Caki2 (cell line): ENCODE measurements at places on chromosomes 6 and 20.

DNA sequence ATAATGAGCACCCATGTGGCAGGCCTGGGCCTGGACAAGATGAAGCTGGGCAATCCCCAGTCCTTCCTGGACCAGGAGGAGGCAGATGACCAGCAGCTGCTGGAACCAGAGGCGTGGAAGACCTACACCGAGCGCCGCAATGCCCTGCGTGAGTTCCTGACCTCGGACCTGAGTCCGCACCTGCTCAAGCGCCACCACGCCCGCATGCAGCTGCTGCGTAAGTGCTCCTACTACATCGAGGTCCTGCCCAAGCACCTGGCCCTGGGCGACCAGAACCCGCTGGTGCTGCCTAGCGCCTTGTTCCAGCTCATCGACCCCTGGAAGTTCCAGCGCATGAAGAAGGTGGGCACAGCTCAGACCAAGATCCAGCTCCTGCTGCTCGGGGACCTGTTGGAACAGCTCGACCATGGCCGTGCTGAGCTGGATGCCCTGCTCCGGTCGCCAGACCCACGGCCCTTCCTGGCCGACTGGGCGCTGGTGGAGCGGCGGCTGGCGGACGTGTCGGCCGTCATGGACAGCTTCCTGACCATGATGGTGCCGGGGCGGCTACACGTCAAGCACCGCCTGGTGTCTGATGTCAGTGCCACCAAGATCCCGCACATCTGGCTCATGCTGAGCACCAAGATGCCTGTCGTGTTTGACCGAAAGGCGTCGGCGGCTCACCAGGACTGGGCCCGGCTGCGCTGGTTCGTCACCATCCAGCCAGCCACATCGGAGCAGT is 1.9 kb downstream of the FNDC11 start:
- DNase-seq: no peak

- DNase-seq: no peak
Measured at GRCh38 chr20:47768016-47768824, 17.1 kb downstream of the SULF2 start.

GRCh38 chr20:4563534-4563933 is 158.2 kb upstream of the PRND start:
- DNase-seq: peak; percentile 45

DNA sequence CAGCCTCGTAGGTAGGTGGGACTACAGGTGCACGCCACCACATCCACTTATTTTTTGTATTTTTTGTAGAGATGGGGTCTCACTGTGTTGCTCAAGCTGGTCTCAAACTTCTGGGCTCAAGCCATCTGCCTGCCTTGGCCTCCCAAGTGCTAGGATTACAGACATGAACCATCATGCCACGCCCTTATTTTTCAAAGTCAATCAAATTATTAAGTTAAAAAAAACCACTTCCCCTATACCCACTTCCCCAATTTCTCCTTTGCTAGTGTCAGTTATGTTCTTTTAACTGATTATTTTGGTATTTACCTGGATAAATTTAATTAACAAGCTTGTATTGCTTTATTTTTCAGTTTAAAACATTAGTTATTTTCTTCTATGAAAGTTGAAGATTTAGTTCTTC is 49.6 kb downstream of the RIOK1 start:
- DNase-seq: no peak

GRCh38 chr20:43525021-43525420 is 17.5 kb downstream of the L3MBTL1 start:
- DNase-seq: no peak

GRCh38 chr20:62900692-62901584 is 25.4 kb downstream of the DIDO1 start:
- peak; percentile 31 for DNase-seq

DNA sequence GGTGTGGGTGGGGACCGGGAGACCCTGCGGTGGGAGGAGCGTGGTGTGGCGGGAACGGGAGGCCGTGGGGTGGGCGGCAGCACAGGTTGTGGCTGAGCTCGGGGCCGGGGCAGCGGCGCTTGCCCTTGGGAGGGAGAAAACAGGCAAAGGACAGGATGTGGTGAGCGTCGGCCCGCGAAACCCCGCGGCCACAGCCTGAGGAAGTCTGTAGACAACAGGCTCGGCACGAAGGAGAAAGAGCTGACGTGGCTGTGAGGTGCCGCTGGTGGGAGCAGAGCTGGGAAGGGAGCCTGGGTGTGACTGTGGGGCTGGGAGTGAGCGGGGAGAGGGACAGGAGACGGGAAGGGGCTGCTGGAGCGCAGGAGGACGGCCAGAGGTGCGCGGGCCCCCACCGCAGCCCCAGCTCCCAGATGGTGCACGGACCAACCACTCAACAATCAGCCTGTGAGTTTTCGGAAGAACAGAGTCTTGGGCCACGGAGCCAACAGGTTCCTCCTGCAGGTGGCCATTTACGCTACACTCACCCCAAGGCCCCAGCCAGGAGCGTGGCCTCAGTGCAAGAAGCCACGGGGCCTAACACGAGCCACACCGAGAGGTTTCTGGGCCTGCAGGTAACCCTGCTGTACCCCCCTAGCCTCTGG is 202.8 kb downstream of the DLL1 start:
- DNase-seq: no peak

DNA sequence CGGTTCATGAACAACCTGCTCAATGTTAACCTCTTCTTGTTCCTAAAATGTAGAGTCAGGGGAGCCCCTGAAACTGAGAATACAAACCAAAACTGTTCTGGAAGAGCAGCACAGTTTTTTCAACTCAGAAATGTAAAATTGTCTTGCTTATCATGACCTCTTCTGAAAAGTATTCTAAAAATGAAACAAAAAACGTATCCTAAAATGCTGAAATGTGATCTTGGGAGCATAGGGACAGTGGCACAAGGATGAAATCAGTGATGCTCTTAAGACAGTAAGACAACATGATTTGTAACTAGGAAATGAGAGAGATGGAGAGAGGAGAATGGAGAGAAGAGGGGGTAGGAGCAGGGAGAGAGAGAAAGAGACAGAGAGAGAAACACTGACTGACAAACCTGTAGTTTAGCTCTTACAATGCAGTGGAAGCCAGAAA is 27.5 kb downstream of the NCOA7 start:
- no peak for DNase-seq

- no peak for DNase-seq
Measured at GRCh38 chr6:6656287-6656686, 67.8 kb downstream of the LY86 start.

GRCh38 chr6:163719028-163719742 is 304.7 kb downstream of the QKI start:
- DNase-seq: no peak

GRCh38 chr6:124393536-124393935 is 568.7 kb upstream of the RNF217 start:
- no peak for DNase-seq

- DNase-seq: no peak
Measured at GRCh38 chr20:51898788-51899187, 96.5 kb upstream of the SALL4 start.

GRCh38 chr6:75526502-75527127 is 33.0 kb upstream of the FILIP1 start:
- DNase-seq: peak; percentile 53

GRCh38 chr20:17497821-17498580 is 33.2 kb downstream of the BFSP1 start:
- DNase-seq: no peak
